ENCODE measurements at places on chromosomes 4 and X. TPM values are rescaled to one million over a fixed set of nuclear protein-coding genes. Genes with fewer than 3 reads are reported as not detected.
A peak's percentile ranks its signal among the peaks of the same experiment; 100 is the strongest.

Gene SHISA3
- not detected for total RNA-seq

Gene ABHD18
- 7.1 TPM for total RNA-seq

Gene FRG2
- total RNA-seq, result not detected

Gene HDAC6
- total RNA-seq, result 46.5 TPM

Gene S100P
- 1,144 TPM for total RNA-seq

Gene SOWAHB
- 9.6 TPM for total RNA-seq

Gene IL13RA1
- total RNA-seq, result 82.2 TPM

Gene NLRP2B
- not detected for total RNA-seq

Gene SPANXB1
- not detected for total RNA-seq

Gene ZNF718
- total RNA-seq, result 3.3 TPM

Gene NEIL3
- 3.8 TPM for total RNA-seq

Gene ELOVL6
- 29.1 TPM for total RNA-seq

Gene MTMR8
- 2.1 TPM for total RNA-seq

- ATAC-seq, result no peak
These were observed 137.2 kb downstream of the RAPGEF2 start for GRCh38 chr4:159240046-159240445.

GRCh38 chrX:129721870-129722269, 16.9 kb upstream of the XPNPEP2 start:
- no peak for ATAC-seq

DNA sequence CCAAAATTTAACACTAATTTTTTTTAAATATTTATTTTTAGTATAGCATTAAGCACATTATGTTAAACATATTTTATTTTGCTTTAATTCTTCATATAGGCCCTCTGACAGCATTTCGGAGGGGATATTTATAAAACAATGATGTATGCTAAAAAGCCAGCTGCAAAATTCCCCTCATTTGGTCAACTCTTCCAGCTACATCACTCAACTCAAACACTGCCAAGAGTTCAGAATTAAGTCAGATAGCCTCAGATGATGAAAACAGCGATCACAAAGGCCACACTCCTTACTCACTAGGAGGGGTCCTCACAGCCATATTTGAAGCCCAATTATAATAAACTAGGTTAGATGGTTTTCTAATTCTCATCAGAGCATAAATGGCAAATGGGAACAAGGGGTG, 146.6 kb downstream of the ADAMTS3 start:
- no peak for ATAC-seq

DNA sequence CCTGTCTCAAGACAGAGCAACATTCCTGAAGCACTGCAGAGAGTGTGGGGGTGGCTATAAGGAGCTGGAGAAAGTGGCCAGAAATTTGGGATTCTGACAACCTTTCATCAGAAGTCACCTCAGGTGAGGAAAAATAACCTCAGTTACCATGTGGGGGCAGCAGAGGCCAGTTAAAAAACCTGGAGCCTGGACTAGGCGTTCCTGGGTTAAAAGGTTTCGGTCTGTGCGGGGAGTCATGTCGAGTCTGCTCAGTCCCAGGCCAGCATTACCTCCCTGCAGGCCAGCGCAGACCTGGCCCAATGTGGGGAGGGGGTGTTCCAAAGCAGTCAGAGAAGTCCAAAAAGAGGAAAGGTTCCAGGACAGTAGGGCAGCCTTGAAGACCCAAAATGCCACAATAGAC, 10.9 kb upstream of the NALF2 start:
- peak; percentile 69 for ATAC-seq

DNA sequence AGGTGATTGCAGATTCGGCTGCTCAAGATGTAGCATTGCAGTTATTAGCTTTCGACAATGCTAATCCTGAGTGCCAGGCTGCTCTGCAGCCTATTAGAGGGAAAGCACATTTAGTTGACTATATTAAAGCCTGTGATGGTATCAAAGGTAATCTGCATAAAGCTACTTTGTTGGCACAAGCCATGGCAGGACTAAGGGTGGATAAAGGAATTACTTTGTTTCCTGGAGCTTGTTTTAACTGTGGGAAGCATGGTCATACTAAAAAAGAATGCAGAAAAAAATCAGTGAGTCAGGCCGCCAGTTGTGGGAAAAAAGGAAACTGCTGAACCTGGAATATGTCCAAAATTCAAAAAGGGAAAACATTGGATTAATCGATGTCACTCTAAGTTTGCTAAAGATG, 154.9 kb upstream of the TECRL start:
- ATAC-seq, result peak; percentile 52

- no peak for ATAC-seq
These were observed 59.9 kb upstream of the FAM241A start for GRCh38 chr4:112085156-112086035.

- ATAC-seq, result no peak
These were observed 53.7 kb downstream of the TSPAN5 start for GRCh38 chr4:98604723-98605122.

DNA sequence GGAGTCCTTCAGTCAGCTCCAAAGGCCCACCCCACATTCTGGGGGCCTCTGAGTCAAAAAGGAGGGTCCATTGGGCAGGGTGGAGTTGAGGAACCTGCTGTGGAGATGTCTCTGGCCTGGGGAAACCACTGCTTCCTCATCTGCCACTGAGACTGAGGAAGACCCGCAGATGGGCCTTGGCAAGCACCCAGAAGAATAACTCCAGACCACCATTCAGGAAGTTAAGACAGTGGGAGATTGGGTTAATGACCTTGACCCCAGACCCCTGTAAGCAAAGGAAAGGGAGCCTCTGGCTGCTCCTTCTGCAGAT, 8.1 kb upstream of the HSD17B10 start:
- ATAC-seq, result no peak

DNA sequence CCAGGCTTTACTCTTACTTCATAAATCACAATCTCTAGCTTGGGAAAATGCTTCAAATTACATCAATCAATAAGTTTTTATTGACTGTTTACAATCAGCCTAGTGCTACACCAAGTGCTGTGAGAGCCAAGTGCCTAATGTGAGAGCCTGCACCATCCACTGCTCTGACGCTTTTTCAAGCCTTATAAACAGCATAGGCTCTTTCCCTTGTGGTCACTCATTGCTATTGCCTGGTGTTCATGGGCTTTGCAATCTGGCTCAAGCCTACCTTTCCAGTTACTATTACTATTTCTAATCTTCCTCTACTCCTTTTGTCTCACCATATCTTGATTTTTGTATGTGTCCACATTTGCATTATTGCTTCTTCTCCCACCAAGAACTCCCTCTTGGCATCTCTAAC, 77.0 kb downstream of the REELD1 start:
- ATAC-seq, result no peak

DNA sequence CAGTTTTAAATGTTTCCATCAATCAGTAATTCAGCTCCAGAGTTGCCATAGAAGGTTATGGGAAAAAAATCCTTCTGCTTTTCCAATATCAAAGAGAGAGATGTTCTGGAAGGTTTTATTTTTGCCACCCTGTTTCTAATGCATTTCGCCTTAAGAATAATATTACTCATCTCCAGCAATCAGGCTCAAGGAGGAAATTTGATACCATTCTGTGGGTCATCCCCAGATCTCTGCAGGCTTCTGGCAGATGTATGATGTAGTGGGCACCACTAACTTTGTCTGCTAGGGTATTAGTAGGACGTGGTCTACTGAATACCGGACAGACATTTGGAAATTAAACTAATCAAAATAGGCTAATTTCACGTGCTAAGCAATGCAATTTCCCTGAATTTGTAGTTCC, 645.4 kb upstream of the TENM3 start:
- ATAC-seq, result no peak

DNA sequence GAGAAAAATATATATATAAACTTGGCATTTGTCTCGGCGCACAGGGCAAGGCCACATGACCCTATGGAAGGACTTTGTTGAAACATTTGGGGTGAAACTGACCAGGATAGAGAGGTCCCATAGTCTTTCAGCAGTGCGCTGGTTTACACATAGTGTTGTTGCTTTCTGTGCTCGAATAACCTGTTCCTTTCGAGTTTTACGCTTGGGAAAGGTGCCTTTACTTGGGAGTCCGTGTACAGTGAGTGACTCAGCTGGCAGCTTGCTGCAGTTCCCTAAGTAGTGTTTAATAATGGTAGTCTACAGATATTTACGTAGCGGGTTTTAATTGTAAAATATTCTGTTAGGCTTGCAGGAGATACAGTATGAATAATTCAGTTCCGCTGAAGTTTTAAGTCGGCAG, 578 bp downstream of the APOOL start:
- ATAC-seq, result peak; percentile 68

GRCh38 chr4:61041527-61041926, 158.6 kb upstream of the ADGRL3 start:
- no peak for ATAC-seq

DNA sequence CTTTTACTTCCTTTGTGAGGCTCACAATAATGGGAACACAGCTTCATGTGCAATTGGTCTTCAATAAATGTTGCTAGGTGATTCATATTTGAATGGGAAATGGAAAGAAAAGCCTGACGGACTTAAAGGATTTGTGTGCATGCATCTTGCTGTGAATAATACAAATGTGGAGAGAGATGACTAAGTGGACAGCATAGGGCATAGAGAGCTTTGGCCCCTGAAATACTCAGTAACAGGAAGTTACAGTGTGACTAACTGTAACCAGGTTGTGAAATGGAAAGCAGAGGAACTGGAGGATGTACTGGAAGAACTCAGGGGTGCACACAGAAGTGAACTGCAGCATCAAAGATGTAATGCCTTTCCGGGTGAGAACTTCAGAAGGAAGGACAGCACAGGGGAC, 206.7 kb downstream of the MGST2 start:
- ATAC-seq, result peak; percentile 97

DNA sequence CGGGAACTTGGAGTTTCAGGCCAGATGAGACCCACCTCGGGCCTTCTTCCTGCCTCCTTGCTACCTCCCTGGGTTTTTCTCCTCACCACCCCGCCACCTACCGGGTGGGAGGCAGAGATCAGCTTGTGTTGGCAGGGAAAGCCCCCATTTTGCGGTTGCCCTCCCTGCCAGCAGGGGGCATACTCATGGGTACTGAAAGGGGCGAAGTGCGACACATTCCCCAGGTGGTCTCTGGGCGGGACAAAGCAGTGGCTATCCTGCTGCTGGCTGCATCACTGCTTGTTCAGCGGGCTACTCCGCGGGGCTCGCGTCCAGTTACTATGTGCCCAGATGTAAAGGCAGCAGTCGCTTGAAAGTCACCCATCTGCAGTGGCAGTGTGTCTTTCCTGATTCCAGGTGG, 330.3 kb downstream of the PDHA2 start:
- ATAC-seq, result no peak

GRCh38 chr4:24988776-24989175, 42.0 kb downstream of the LGI2 start:
- no peak for ATAC-seq

- no peak for ATAC-seq
These were observed 142.7 kb downstream of the DKK2 start for GRCh38 chr4:106893395-106893881.

- ATAC-seq, result no peak
These were observed 59.1 kb downstream of the FBXW7 start for GRCh38 chr4:152476796-152477195.

GRCh38 chrX:131650637-131651410, 107.0 kb downstream of the OR13H1 start:
- no peak for ATAC-seq

DNA sequence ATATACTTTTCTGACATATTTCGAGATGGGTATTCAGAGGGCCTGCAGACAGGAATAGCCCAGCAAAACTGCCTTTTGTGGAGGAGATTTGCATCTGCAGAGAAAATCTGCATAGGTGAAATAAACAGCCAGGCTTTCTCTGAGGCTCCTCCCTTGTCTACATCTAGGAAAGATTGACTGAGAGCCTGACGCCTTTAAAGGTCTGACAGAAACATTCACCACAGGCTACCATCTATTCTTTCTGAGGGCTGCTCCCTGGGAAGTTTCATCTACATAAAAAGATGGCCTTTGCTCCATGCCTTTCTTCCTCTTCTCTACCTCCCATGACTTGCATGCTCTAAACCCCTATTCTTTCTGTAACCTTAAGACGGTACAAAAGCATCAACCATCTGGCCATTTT, 55.0 kb upstream of the AP1S2 start:
- ATAC-seq, result no peak

DNA sequence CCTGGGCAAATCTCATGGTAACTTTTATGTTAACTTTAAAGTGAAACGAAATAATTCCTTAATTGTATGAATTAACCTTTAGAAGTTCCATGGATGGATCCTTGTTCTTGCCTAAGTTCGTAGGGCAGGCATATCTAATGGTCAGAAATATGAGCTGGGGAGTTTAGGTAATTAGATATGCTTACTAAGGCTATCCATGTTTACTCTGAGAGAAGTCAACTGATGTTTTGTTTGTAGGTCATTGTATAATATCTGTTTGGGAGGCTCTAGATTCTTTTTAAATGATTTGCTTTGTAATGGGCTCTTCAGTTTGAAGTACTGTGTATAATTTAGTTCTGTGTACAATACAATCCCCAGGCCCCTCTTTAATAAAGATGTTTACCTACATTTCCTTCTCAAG, 117.0 kb downstream of the DCK start:
- ATAC-seq, result no peak

GRCh38 chrX:44462850-44463249, 79.8 kb downstream of the FUNDC1 start:
- ATAC-seq, result no peak

- ATAC-seq, result no peak
These were observed 21.4 kb upstream of the ANXA10 start for GRCh38 chr4:168070903-168071302.

GRCh38 chr4:183919141-183919540, 14.0 kb downstream of the STOX2 start:
- ATAC-seq, result no peak

DNA sequence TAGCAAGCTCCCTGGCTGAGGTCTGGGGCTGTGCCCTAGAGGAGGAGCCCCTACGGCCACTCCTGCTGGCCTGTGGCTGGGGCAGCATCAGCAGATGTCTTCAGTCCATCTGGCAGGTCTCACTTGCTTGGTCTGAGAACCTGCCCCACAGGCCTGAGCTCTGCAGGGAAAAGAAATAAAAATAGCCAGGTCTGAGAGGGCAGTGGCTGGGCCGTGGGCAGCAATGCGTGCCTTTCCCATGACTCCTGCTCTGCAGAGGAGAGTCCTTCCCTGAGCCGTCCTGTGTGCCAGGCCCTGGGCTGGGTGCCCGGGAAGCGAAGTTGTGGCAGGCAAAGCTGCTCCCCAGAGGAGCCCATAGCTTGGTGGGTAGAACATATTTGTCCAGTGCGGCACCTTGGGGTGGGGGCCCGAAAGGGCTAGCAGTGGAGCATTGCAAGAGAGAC, 11.3 kb upstream of the KIAA0232 start:
- peak; percentile 35 for ATAC-seq

DNA sequence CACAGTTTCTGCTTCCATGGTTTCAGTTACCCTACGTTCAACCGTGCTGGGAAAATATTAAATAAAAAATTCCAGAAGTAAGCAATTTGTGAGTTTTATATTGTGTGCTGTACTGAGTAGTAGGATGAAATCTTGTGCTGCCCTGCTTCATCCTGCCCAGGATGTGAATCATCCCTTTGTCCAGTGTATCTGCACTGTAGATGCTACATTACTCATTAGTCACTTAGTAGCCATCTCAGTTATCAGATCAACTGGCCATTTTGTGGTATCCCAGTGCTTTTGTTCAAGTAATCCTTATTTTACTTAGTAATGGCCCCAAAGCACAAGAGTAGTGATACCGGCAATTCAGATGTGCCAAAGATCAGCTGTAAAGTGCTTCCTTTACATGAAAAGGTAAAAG, 97.9 kb downstream of the COX18 start:
- no peak for ATAC-seq

- ATAC-seq, result no peak
These were observed 1011.5 kb downstream of the PCDH19 start for GRCh38 chrX:99398545-99398944.

Data from esophagus mucosa (tissue), 1 donor.